ENCODE measurements at places on chromosomes 3 and 15.

DNA sequence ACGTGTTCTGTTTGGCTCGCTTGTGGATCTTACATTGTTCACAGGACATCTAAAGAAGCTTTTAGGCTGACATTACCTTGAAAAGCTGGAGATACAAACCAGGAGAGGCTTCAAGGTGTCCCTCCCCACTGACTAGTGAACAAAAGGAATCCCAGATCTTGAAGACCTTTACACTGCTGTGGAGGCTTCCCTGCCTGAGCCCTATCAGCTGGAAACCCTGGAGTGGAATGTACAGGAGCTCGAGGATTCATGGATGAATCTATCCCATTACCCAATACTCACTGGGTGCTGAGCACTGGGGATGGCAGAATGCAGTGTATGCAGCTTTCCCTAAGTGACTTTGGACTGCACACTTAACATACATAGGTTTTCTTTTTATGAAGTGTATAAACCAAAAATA lies 82.3 kb upstream of the MFGE8 start:
- peak; percentile 69 for DNase-seq

DNA sequence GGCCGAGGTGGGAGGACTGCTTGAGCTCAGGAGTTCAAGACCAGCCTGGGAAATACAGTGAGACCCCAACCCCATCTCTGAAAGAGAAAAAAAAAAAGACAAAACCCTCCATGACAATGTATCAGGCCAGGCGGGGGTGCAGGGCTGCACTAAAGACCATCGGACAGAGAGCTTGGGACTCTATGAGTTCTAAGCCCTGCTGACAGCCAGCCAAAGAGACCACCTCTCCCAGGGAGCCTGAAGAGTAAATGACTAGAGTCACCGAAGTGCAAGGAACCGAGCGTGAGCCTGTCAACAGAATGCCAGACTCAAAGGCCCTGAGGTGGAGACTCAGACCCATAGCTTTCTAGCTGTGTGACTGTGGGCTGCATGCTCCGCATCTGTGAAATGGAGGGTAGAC lies 12.5 kb downstream of the POC1A start:
- no peak for DNase-seq

- DNase-seq: no peak
Measured at GRCh38 chr3:173025941-173026340, 115.1 kb downstream of the SPATA16 start.

DNA sequence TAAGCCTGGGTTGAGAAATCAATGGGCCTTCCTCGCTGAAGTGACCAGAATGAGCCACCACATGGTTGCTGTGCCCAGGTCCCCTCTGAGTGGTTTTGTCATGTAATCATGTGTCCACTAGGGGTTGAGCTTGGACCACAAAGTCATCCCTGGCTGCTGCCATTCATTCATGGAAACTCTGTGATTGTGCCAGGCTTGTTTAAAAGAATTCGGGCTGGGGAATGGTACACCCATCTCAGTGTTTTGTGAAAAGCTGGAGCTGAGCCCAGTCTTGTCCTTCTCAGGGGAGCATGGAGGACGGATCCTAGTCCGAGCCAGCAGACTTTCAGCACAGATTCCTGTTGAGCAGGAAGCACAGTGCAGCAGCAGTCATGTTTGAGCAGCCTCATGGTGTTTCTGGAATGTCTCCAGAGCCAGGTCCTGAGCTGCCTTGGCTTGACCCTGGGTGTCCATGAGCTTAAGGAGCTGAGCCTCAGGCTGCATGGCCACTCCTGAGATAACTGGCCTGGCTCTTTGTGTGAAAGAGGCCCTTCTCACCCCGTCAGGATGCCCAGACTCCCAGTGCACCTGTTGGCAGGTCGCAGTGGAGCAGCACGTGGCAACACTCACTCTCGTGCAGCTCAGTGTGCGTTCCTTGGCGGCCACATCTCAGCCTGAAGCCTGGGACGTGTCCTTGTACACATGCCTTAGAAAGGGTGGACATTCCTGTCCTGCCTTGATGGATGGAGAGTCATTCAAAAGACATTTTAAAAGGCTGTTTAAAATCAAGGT lies 260.3 kb upstream of the TPM1 start:
- peak; percentile 68 for DNase-seq

- DNase-seq: no peak
Measured at GRCh38 chr15:35329521-35329961, 216.4 kb downstream of the DPH6 start.

DNA sequence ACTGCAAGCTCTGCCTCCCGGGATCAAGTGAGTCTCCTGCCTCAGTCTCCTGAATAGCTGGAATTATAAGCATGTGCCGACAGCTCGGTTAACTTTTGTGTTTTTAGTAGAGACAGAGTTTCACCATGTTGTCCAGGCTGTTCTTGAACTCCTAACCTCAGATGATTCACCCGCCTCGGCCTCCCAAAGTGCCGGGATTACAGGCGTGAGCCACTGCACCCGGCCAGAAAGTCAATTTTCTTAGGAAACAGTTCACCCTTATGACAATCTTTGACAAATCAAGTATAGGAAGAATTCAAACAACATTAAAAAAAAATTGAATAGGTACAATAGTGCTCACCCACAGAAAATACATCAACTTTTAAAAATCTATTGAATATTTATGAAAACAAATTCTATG lies 23.6 kb upstream of the DUT start:
- no peak for DNase-seq
